ENCODE measurements at places on chromosomes 3 and 15.

DNA sequence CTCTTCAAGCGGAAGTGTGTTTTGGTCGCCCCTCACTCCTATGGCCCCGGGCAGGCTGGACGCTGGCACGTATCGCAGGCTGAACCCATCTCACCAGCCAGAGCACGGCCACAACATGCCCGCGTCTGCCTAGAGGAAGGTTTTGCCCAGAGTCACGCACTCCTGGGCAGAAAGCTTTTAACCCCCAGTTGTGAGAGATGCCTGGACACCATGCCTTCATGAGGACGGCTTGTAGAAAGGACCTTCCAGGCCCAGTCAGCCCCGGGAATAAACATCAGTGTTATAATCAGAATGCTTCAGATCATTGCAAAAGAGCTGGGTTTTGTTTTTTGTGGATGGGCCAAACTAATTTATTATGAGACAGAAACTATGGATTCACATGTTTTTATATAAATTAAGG, 16.5 kb downstream of the CYFIP1 start:
- no peak for DNase-seq

GRCh38 chr3:71325715-71326114, 257.8 kb downstream of the FOXP1 start:
- DNase-seq, result no peak

DNA sequence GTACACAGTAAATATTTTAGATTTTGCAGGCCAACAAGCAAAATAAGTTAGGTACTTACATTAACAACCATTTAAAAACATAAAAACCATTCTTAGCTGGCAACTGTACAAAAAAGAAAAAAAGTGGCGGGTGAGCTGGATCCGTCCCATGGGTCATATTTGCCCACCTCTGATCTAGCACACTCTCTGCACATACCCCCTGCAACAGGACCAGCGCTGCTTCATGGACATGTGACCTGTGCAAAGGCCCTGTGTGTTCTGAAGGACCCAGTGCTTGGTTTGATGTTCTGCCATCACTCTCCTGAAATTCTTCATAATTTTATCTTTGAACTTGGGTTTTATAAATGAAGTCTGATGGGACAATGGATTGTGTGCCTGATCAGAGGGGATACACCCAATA, 72.5 kb upstream of the ACAN start:
- DNase-seq, result no peak

- no peak for DNase-seq
Observed at GRCh38 chr3:111919370-111920065, 59.3 kb upstream of the ABHD10 start.

GRCh38 chr15:45719490-45719889, 84.7 kb downstream of the SQOR start:
- no peak for DNase-seq
